ENCODE measurements at places on chromosomes 13 and 19.

GRCh38 chr13:53045189-53045588 is 16.6 kb downstream of the OLFM4 start:
- DNase-seq: no peak

GRCh38 chr13:64078025-64078424 is 2662.4 kb upstream of the PCDH20 start:
- DNase-seq: no peak

GRCh38 chr19:6448045-6448444 is 11.5 kb downstream of the SLC25A23 start:
- DNase-seq: no peak

- DNase-seq: no peak
Observed at GRCh38 chr19:47376589-47377144, 27.6 kb downstream of the DHX34 start.

DNA sequence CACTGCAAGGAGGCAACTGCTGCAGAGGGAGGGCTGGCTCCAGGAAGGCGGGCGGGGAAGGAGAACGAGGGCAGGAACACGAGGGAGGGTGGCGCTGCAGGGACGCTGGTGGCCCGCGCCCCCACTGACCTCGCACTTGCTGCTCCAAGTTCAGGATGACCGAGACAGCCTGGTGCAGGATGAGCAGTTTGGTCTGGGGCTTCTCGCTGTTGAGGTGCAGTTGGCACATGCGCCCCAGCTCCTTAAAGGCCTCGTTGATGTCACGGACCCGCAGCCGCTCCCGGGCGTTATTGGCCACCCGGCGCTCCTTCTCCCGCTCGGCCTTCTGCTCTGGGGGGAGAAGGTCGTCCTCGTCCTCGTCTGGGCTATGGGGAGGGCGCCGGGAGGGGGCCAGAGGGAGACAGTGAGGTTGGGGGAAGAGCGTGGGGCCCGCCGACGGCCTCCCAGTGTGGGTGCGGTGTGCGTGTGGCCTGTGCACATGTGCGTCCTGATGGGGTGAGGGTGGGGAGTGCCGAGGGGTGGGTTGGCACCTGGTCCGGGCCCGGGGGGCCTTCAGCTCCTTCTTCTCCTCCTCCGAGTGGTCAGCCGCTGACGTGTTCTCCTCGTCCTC is 10.0 kb upstream of the UQCR11 start:
- no peak for DNase-seq

- DNase-seq: no peak
Observed at GRCh38 chr19:54429176-54429495, 13.9 kb downstream of the TTYH1 start.

- peak; percentile 83 for DNase-seq
Observed at GRCh38 chr19:45177817-45178261, at the start of gene TRAPPC6A. Gene TRAPPC6A (minus strand): TSS chr19:45178237. CDS start chr19:45178218, 19 bp downstream.

GRCh38 chr19:8209462-8210378 is 550 bp downstream of the CERS4 start:
- DNase-seq: no peak
